ENCODE measurements at places on chromosomes 2 and 18.

GRCh38 chr2:85888020-85888683 is 638 bp downstream of the ST3GAL5 start:
- peak; percentile 39 for DNase-seq

DNA sequence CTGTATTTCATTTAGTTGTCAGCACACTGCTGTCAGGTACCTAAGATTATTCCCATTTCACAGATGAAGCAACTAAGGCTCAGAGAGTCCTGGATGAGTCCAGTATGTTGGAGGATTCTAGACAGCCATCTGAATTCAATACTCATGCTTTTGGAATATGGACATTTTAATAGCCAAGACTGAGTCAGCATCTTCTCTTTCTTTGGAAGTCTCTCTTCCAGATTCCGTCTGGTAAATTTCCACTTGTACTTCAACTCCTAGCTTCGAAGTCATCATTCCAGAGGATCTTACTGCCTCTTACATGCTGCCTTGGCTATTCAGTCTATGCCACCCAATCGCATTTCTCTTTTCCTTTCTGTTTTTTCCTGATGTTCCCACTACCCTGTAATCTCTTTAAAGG is 40.6 kb downstream of the INSIG2 start:
- no peak for DNase-seq

DNA sequence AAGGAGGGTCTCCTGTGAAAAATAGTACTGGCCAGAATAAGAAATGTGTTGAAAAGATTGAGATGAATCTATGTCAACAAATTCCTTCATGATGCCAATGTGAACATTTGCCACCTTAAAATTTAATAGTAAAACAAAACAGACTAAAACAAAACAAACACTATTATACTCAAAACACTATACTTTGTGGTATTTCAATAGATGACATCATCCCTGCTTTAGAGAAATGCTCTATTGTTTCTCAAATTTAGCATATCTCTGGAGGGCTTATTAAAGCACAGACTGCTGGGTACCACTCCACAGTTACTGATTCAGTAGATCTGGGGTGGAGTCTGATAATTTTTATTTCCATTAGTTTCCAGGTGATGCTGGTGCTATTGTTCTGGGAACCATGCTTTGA is 579.4 kb upstream of the FAM98A start:
- DNase-seq = no peak

GRCh38 chr18:59459369-59460071 is 100.5 kb upstream of the LMAN1 start:
- peak; percentile 99 for DNase-seq

- peak; percentile 91 for DNase-seq
These were observed 52.8 kb downstream of the FAM178B start for GRCh38 chr2:96933305-96934181.

DNA sequence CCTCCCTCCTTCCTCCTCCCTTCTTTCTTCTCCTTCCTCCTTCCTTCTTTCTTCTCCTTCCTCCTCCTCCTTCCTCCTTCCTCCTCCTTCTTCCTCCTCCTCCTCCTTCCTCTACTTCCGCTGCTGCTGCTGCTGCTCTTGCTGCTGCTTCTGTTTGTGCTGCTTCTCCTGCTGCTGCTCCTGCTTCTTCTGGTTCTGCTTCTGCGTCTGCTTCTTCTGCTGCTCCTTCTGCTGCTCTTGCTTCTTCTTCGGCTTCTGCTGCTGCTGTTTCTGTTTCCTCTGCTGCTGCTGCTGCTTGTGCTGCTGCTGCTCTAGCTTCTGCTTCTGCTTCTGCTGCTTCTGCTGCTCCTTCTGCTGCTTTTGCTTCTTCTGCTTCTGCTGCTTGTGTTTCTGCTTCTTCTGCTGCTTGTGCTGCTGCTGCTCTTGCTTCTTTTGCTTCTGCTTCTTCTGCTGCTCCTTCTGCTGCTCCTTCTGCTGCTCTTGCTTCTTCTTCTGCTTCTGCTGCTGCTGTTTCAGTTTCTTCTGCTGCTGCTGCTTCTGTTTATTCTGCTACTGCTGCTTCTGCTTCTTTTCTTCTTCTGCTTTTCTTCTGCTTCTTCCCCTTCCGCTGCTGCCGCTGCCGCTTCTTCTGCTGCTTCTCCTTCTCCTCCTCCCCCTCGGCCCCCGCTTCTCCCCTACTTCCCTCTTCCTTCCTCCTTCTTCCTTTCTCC is 8.6 kb downstream of the SNRNP27 start:
- no peak for DNase-seq

DNA sequence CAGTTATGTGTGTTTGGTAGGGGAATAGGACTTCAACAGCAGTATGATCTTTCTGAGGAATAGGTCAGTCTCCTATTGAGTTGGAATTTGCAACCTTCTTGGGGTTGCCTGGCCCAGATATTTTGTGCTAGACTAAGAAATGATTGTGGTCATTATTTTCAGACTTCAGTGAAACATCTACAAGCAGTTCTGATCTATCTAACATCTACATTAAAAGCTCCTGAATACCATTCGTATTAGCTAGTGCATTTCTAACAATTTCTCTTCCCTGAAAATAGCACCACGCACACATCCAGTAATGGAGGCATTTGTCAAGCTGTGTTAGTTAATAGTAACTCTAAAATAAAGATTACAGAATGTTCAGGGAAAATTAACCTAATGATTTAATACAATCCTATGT is 179.3 kb downstream of the FIGN start:
- DNase-seq = no peak

DNA sequence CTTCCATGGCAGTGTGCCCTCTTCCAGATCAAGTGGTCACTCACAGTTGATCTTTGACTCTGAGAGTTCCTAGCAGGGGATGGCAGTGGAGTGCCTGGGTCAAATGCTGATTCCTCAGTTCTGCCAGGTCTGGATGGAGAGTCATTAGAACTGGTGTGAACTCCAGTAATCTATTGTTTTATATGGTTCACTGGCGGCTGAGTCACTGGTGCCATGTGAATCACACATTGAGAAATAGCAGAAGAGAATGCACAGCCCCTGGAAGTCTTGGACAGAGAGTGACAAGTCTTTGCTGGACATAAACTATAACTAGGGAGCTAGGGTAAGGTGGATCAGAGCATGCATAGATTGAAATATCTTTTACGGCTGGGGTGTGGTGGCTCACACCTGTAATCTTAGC is 86.9 kb downstream of the EIF2AK3 start:
- no peak for DNase-seq

- DNase-seq = no peak
These were observed 253.9 kb downstream of the OSR1 start for GRCh38 chr2:19104503-19104902.

- no peak for DNase-seq
These were observed 267.6 kb downstream of the WDPCP start for GRCh38 chr2:63320669-63321068.

GRCh38 chr2:162824304-162824703 is 14.3 kb downstream of the KCNH7 start:
- peak; percentile 89 for DNase-seq

- DNase-seq = no peak
These were observed 291.8 kb upstream of the CHAC2 start for GRCh38 chr2:53475766-53476165.

- DNase-seq = no peak
These were observed 363.6 kb upstream of the CWC22 start for GRCh38 chr2:180370511-180371205.

DNA sequence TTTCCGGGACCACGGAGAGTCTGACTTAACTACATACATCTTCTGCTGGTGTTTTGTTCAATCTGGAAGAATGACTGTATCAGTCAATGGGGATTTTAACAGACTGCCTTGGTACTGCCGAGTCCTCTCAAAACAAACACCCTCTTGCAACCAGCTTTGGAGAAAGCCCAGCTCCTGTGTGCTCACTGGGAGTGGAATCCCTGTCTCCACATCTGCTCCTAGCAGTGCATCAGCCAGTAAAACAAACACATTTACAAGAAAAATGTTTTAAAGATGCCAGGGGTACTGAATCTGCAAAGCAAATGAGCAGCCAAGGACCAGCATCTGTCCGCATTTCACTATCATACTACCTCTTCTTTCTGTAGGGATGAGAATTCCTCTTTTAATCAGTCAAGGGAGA is 23.1 kb downstream of the ICOS start:
- no peak for DNase-seq

- DNase-seq = peak; percentile 71
These were observed 651 bp upstream of the TXNL1 start for GRCh38 chr18:56639104-56639381.

- DNase-seq = no peak
These were observed 24.4 kb downstream of the GBX2 start for GRCh38 chr2:236143811-236144210.

DNA sequence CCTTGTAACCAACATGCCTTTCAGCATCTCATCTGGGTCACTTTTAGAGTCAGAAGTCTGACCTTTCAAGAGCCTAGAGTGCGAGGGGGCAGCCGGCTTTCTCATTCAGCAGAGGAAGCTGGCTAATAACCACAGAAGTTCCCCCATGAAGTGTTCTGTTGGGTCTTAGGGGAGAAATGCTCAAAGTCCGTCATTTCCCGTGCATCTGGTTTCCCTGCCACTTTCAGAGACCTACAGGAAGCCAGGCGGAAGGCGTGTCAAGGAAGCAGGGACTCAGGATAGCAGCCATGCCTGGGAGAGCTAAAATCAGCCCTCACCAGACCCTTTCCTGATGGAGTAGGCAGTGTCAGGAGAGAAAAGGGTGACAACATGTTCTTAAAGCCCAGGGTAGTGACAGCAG is 301.8 kb upstream of the ID2 start:
- DNase-seq = no peak

DNA sequence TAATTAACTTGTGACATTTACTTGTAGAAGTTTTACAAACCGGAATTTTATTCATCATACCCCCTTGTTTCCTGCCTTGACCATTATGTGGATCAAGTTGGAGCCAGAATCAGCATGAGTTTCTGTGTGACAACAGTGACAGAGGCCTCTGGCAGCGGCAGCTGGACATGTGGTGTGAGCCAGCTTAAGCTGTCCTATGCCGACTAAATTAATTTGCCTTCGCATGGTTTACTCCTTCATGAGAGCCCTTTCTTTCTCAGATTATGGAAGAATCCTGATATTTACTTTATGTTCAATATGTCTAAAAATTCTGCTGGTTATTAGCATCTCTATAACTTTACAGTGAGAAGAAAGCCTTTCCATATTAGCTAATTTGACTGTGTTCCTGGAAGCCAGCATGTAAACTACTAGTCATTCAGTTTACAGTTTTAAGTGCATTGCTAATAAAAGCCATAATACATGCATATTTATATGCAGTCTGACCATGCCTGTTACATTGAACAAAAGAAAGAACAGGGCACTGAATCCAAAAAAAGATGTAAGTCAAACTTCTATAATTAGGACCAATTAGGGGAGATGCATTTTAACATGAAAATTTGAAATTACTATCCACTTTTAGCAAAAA is 495.8 kb upstream of the ACVR2A start:
- peak; percentile 41 for DNase-seq

- peak; percentile 91 for DNase-seq
These were observed 25.8 kb upstream of the TMEM182 start for GRCh38 chr2:102736110-102736409.

DNA sequence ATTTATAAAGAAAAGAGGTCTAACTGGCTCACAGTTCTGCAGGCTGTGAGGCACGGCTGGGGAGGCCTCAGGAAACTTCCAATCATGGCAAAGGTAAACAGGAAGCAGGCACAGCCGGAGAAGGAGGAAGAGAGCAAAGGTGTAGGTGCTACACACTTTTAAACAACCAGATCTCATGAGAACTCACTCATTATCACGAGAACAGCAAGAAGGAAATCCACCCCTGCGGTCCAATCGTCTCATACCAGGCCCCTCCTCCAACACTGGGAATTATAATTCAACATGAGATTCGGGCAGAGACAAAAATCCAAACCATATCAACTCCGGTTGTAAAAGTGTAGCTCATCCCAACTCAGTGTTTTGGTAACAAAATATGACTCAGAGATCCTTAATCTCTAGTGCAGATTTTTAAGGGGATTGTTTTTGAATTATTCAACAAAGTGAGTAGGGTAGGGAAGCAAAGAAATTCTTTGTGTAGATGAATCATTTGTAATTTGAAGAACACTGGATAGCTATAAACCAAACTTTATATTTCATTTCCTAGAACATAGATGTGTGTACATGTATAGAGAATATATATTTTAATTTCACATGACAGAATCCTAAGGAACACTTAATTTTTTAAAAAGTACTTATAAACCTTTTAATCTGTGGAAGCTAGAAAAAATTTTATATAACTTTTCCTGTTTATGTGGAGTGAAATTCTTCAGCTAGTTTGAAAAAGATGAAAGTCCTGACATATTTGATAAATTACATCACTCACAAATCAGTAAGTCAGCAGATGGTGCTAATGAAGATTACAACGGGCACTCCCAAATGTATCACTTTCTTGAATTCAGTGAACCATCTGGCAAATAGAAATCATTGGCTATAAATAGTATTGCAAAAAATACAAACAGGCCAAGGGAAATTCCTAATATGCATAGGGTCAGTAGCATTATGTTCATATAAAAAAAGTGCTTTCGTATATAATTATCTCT is 130.1 kb downstream of the OLA1 start:
- DNase-seq = no peak

DNA sequence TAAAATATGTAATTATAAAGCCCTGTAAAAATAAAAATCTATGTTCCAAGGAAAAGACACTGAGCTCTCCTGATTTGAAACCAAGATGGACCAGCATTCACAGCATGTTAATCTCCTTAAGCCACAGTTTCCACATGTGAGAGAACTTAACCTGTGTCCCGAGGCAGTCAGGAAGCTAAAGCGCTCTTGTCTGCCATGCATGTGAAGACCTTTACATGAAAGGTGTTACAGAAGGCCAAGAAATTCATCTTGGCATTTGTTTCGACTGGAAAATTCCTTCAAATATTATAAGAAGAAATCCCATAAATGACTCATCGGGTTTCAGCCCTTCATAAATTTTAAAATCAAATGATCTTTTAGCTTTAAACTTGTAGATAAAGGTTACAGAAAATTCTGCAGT is 328.6 kb downstream of the CDH2 start:
- no peak for DNase-seq

DNA sequence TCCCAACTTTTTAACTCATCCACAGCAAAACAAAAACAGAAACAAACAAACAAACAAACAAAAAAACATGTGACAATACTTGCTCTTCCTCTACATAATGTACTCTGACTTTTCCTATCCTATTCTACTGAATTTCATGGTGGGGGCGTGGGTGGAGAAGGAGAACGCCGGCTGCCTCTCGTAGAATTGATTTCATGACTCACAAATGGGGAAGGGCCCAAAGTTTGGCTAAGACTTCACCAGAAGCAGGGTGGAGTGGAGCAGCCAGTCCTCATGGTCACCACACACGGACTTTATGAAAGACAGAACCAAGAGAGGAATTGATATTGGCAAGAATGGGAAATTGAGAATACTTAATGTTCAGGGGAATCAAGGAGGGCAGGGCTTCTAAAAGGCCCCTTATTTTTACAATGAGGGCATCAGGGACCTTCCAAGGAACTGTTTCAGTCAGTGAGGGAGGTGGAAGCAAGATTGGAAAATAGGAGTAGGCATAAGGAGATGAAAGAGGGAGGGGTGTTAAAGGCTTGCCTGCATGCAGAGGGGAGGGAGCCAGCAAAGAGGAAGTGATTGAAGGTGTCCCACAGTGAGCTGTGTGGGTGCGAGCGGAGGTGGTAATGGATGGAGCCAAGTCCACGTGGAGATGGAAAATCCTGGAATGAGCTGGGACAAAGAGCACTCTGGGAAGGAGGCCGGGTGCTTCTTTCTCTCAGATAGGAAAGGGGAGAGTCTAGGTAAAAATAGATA is 27.9 kb downstream of the MARCHF4 start:
- DNase-seq = no peak
